ENCODE measurements at places on chromosomes 12 and 14.
A peak's percentile ranks its signal among the peaks of the same experiment; 100 is the strongest.

DNA sequence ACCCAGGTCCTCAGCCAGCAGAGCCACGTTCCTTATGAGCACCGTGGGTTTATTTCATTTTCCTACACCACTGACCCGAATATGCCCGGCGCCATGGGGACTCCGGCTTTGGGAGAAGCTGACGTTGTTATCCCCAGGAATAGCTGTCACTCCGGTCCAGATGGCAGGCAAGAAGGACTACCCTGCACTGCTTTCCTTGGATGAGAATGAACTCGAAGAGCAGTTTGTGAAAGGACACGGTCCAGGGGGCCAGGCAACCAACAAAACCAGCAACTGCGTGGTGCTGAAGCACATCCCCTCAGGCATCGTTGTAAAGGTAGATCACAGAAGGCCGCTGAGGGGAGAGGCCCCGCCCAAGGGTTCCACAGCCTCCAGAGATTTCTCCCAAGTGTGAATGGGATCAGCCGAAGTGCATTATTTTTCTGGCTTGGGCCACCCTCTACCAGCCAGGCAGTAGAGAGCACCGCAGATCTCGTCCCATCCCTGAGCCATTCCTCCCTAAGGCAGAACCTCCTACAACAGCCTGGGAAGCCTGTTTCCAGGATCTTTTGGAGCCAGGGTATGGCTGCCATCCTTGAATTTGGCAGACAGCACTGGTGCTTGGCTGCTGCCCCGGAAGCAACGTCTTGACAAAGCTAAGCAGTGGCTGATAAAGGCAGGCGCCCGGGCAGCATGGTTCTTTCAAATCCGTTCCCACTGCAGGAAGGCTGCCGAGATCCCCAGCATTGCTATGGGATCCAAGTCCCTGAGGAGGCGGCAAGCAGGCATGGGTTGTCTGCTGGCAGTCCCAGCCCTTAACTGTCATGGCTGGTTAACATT is 17.8 kb downstream of the CDK2AP1 start:
- DNase-seq, result no peak

DNA sequence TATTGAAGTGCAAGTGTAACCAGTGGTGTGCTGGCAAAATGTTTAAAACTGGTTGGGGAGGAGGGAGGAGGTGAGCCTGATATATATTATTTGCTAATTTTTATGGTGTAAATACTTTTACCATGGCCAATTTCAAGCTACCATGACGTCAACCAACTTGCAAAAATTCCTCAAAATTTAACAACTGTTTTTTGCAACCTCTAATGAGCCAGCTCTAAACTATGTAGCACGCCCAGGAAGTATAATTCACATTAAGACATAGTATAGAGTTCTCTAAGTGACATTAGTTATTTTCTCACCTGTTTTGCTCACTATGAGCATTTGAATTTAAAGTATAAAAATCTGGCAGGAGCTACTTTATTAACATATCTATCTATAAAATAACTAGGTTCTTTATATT is 41.4 kb downstream of the ATL1 start:
- DNase-seq, result peak; percentile 5

- no peak for DNase-seq
These were observed 18.7 kb downstream of the HELB start for GRCh38 chr12:66320996-66321395.

- no peak for DNase-seq
These were observed 21.4 kb downstream of the ACVR1B start for GRCh38 chr12:51972849-51973273.

DNA sequence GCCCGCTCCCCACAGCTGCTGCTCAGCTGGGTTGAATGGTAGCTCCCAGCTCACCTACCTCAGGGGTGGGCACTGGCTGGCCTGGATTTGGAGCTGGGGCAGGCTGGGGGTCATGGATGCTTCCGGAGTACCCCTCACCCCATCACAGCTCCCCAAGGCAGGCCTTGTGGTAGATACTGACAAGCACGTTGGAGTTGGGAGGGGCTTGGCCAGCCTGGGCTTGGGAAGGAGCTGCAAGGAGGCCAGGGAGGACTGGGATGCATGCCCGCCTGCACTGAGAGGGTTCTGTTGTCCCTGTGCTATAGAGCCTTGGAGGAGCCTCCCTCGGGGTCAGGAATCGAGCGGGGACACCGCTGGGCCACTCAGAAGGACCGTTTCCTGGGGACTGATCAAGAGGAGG is 14.2 kb downstream of the TMEM63C start:
- DNase-seq, result no peak

DNA sequence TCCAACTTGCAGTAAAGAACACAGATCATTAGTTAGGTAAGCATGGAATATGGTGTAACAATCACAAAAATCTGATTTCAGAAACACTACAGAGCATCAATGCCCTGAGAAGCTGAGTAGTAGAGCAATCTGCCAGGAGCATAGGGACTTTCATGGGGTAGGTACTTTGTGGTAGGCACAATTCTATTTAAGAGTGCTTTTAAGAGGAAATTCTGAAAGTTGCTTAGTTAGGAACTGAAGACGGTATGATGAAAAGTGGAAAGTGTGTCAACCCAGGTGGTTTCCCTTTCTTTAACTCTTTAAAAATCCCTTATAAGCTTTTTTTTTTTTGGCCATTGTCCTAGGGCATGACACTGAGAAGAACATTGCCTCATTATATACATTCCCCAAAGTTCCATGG is 535.7 kb upstream of the FBXO33 start:
- DNase-seq, result no peak

DNA sequence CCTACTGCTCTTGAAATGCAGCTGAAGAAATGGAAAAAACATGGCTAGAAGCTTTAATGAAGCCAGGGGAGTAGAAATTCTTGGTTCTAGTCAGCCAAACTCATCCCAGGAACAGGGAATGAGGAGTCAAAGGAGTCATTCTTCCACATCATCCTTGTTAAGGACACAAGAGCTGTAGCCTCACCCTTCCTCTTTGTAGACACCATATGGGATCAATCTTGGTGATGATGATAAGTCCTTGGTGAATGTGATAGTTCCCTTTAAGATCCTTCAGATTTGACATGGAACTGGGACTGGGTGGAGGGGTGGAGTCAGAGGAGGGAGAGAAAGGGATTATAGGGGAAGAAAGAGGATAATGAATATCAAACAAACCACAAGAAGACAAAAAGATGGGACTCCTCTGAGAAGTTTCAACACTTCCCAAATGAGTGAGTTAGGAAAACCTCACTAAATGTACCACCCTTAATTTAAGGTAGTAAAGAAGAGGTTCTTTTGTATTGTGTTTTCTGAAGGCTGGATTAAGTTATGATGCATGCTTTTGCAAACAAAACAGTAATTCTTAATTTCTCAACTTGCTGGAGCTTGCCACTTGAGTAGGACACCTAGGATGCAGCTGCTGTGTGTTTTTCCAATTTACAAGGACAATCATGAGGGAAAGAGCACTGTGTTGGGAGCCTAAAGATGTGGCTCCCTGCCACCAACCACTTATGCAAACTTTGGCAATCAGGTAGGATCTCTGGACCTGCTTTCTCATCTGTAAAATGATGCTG is 104.0 kb downstream of the WIF1 start:
- no peak for DNase-seq

GRCh38 chr12:87163122-87163521 is 866.1 kb downstream of the C12orf50 start:
- DNase-seq, result no peak

DNA sequence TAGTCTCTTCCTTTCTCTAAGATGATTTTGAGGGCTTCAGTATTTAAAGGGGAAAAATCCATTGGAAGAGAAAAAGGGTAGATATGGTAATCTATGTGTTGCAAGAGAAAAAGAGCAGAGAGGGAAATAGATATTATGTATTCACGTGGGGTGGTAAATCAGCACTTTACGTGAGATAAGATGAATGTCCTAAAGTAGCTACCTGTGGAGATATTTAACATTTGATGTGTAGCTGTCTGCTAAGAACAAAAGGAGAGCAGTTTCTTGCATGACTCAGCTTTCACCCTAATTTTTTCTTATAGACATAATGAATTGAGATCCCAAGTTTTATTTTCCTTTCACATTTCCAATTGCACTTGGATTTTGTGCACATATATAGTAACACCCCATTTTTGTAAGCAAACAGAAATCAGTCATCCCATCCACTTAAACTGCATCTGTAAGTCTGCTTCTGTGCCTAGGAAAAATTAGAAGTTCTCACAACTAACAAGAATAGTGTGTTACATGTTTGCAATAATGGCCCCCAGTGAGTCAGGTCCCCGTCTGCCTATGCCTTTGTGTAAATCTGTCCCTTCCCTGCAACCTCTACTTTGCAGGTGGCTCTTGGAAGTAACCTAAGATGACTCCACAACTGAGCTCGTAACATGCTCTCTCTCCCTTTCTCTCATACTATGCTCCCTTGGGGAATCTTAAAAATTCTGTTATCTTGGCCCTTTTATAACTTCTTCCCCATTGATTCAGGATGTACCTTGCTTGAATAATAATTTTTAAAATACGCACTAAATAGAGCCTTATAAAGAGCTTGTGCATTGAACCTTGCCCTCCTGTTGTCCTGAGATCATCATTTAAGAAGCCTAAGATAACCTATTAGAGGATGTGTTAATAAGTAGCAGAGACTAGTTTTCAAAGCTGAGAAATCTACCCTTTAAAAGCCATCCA is 3.7 kb downstream of the TMTC3 start:
- no peak for DNase-seq

DNA sequence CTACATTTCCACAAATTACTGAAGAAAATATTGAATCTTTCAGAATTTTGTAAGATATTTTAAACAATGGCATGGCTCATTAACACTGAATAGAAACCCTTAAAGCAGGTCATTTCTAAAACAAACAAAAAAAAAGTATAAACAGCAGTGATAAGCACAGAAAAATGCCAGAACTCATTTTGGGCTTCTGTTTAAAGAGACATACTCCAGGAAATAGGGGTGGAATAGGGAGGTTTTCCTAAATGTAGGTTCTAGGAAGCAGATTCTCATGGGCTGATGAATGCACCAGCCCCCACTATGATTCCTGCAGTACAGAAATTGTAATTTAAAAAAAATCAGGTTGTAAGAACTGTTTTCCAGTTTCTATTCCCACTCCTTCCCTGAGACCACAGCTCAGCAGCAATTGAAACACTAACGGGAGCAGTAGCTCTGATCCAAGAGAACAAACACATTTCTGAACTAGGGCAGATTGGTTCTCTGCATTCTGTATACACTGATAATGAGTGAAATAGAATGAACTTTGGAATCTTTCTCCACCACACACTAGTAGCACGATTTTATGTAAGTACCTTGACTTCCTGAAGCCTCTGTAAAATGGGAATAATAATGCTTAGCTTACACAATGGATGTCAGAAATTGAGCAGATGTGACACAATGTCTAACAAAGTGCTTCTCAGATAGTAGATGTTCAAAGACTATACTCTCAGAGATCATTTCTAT is 115.6 kb upstream of the TMTC1 start:
- no peak for DNase-seq

- DNase-seq, result no peak
These were observed 185.7 kb upstream of the NTF3 start for GRCh38 chr12:5246196-5246595.

- no peak for DNase-seq
These were observed 26.0 kb upstream of the IL22 start for GRCh38 chr12:68279227-68280054.

DNA sequence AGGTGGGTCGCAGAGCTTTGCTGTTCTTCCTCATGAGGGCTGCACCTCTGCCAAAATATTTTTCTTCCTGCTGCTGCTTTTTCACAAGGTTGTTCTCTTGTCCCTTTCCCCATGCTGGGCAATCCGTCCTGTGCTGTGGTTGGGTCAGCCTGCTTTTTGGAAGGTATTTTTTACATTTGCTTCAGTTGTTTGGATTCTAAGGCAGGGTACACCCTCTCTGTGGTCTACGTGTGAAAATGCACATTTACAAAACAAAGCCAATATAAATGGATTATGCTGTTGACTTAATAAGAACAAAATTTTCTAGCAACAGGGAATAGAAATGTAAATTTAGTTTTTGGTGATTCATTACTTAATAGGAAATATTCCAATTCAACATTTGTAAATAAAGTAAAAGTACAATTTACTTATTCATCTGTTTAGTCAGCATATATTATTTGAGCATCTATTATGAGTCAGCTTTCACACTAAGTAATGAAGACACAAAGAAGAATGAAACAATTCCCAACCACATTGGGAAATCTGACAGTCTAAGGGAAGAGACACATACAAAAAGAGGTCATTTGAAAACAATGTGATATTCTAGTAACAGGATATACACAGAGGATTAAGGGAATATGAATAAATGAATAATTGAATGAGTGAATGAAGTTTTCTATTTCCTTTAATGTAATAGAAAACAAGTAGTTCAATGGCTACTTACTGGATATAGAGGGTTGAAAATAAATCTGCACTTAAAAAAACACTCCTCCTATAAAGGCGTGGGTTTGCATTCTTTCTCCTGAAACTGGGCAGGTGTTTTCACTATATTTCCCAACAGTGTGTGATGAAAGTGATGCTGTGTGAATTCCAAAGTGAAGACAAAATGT is 94.6 kb upstream of the PRICKLE1 start:
- DNase-seq, result no peak

- no peak for DNase-seq
These were observed 66.6 kb downstream of the GRIP1 start for GRCh38 chr12:66612090-66612775.

DNA sequence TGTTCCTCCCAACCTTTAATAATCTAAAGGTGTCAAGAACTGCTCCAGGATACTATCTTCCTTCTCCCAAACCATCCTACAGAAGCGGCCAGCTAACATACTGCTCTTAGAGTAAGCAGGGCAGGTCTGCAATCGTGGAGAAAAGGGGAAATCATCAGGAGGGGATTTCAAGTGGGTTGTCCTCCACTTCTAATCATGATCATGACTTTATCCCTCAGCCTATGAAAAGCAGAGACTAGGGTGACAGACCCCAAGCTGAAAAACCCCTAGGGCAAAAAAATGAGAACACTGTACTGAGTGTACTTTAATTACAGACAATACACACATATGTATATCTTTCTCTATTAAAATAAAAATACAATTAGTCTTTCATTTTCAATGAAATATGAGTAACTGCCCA is 13.9 kb downstream of the DUSP16 start:
- DNase-seq, result no peak

- peak; percentile 79 for DNase-seq
These were observed 3.4 kb upstream of the TRAFD1 start for GRCh38 chr12:112121780-112122565.

DNA sequence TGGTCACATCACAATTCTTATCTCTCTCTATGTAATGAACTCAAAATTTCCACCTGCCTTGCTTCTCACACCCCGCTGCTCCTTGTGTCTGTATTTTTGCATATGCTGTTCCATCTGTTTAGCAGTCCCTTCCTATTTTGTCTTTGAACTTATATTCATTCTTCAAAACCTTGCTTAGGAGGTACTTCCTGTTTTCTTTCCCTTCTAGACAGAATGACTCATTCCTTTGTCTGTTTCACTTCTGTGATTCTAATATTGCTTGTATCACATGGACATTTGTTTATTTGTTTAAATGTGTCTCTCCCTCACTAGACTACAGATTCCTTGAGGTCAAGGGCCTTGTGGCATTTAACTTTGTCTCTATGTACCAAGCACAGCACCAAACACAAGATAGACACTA is 424.2 kb downstream of the ETNK1 start:
- DNase-seq, result no peak
